ENCODE measurements at places on chromosomes 1 and 21.

DNA sequence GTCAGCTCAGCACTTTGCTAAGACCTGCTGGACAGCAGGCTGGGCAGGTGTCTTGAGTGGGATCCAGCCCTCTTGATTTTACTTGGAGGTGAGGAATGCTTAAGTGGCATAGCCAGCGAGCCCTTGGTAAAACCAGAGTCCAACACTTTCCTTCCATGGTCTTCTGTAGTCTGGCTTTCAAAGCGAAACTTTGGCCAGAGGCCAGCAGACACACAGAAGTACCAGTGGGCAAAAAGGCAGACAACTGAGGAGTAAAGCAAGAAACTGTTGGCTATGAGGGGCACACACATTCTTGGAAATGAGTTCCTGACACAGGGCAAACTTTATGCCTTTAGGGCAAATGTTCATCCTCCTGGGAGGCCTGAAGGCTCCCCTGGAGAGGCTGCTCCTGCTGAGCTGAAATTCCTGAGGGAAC lies 281.0 kb upstream of the POU3F1 start:
- DNase-seq, result no peak

DNA sequence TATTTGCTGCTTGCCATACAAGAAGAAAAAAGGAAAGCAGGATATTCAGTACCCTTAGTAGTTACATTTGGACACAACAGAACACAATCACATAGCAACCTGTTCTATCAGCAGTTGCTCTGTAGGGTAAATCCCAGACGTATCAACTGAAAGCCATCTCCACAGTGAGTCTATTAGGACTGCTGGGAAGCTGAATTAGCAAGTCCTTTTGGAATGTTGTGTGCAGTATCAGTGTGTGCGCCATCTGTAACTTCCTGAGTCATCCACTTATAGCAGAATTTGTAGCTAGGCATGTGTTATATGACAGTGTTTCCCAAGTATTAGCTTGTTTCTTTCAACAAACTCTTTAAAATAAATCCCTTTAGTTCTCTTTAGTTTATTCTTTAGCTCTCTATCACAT lies 21.3 kb downstream of the CCDC30 start:
- DNase-seq, result no peak

GRCh38 chr1:51583532-51583931 lies 33.4 kb upstream of the OSBPL9 start:
- DNase-seq, result no peak

GRCh38 chr1:83762039-83762365 lies 236.9 kb downstream of the TTLL7 start:
- DNase-seq, result no peak

- DNase-seq, result no peak
Measured at GRCh38 chr1:95252422-95252821, 18.4 kb downstream of the RWDD3 start.

DNA sequence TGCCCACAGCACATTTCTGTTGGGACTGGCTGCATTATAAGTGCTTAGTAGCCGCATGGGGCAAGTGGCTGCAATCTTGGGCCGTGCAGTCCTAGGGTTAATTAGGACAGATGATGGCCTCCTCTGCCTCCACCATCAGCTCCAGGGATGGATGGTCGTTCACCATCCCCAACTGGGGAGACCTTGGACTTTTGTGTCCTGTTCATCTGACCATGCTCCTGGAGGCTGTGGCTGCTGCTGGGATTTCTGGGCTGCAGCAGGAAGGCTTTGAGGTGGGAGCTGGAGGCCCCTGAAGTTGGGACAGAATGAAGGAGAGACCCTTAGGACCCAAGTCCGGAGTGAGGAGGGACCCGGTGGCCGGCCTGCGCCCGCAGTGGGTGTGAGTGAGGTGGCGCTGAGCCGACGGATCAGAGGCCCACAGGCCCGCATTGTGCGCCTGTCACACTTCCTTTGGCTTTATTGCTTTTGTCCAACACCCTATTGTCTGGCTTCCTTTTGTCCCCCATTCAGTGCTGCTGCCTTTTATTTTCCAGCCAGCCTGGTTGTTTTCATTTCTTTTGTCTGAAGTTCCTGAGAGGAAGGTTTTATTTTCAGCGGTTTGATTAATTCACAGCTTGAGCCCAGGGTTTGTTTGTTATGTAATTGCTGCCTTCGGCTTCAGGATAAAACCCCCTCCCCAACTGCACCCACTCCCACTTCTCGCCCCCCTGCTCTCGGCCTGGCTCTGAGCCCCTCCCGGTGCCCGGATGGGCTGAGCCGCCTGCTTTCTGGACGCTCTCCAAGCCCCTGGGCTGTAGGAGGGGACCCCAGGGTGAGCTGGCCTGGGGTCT lies 35.6 kb downstream of the SOX13 start:
- DNase-seq, result no peak

- no peak for DNase-seq
Measured at GRCh38 chr1:94928293-94928939, 1.5 kb upstream of the CNN3 start.

GRCh38 chr1:151485685-151486255 lies 25.4 kb upstream of the CGN start:
- DNase-seq, result no peak

- DNase-seq, result no peak
Measured at GRCh38 chr1:93346421-93346993, 800 bp downstream of the DR1 start.

DNA sequence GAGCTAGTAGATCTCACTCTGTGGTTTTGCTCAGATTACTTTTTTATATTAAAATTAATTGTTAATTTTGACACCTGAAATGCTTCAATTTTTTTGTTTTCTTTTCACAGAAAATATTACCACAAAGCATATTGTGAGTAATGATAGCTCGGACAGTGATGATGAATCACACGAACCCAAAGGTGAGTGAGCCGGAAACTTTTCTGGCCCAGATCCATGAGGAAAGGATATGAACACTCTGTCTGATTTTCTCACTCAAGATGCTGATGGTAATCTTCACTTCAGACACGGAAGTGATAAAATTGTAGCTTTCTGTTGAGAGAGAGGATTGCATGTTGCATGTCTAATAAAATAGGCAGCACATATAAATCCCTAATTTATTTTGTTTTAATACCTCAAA lies 121.8 kb downstream of the PLA2G4A start:
- no peak for DNase-seq

- no peak for DNase-seq
Measured at GRCh38 chr1:91511386-91511785, 10.7 kb downstream of the CDC7 start.

DNA sequence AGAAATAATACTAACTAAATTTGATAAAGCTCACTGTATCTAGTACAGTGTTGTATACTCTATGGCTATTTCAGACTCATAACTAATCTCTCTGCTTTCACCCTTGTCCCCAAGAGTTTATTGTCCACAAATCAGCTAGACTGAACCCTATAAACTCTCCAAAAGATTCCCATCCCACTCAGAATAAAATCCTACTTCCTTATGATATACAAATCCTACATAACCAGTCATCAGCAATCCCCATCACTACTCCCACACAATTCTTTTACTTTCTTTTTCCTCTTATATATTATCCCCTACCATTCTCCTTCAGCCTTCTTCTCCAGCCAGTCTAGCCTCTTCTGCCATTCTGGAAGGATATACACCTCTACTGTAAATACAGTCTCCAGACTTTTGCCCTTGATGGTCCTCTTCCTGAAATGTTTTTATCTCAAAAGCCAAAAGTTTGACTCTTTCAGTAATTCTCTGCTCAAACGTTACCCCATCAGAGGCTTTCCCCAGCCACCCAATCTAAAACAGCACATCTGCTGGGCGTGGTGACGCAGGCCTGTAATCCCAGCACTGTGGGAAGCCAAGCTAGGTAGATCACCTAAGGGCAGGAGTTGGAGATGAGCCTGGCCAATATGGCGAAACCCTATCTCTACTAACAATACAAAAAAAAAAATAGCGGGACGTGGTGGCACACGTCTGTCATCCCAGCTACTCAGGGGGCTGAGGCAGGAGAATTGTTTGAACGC lies 41.6 kb downstream of the ABL2 start:
- DNase-seq, result no peak

DNA sequence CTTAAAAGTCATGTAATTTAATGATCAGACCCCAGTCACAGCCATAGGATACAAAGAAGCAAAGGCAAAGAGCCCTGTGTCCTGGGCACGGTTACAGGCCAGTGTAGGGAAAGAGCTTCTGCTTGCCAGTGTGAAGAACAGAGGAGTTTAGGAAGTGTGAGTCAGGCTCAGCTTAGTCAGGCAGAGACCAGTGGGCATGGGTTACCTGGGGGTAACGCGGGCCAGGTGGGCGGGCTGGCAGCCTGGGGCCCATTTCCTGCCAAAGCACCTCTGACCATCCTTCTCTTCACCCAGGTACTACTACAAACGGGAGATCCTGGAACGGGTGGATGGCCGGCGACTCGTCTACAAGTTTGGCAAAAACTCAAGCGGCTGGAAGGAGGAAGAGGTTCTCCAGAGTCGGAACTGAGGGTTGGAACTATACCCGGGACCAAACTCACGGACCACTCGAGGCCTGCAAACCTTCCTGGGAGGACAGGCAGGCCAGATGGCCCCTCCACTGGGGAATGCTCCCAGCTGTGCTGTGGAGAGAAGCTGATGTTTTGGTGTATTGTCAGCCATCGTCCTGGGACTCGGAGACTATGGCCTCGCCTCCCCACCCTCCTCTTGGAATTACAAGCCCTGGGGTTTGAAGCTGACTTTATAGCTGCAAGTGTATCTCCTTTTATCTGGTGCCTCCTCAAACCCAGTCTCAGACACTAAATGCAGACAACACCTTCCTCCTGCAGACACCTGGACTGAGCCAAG lies 4.7 kb downstream of the ELF3 start:
- DNase-seq, result no peak

DNA sequence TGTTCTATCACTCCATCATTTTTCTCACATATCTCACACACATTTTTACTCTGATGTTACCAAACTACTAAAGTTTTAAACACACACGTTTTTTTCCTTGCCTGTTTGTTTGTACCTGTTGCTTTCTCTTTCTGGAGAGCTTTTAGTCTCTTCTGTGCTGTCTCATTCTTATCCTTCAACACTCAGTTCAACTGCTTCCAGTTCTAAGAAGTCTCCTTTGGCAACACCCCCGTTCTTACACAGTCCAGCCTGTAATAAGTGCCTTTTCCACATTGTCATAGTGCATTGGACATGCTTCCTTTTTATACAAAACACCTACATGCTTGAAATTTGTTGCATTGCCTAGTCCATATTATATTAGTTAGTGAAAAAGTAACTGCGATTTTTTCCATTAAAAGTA lies 360.2 kb upstream of the BRINP3 start:
- DNase-seq, result no peak

DNA sequence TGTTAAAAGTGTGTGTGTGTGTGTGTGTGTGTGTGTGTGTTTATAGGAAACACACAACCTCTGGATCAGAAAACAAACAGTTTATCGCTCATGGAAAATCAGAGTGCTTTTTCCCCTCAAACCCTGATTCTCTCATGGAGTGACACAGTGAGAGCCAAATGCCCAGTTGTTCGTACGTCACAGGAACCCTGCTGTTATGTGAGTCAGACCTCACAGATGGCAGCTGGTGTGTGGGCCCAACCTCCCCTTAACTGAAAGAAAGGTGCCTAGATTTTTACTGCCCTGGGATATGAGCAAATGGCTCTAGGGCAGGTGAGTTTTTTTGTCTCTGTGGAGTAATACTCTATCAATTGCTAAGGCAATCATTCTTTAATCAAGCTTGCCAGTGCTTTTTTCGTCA lies 1788.1 kb downstream of the BRINP3 start:
- no peak for DNase-seq

GRCh38 chr21:29390778-29391177 lies 92.1 kb downstream of the BACH1 start:
- no peak for DNase-seq

- no peak for DNase-seq
Measured at GRCh38 chr1:24905979-24906720, 23.9 kb downstream of the RUNX3 start.

DNA sequence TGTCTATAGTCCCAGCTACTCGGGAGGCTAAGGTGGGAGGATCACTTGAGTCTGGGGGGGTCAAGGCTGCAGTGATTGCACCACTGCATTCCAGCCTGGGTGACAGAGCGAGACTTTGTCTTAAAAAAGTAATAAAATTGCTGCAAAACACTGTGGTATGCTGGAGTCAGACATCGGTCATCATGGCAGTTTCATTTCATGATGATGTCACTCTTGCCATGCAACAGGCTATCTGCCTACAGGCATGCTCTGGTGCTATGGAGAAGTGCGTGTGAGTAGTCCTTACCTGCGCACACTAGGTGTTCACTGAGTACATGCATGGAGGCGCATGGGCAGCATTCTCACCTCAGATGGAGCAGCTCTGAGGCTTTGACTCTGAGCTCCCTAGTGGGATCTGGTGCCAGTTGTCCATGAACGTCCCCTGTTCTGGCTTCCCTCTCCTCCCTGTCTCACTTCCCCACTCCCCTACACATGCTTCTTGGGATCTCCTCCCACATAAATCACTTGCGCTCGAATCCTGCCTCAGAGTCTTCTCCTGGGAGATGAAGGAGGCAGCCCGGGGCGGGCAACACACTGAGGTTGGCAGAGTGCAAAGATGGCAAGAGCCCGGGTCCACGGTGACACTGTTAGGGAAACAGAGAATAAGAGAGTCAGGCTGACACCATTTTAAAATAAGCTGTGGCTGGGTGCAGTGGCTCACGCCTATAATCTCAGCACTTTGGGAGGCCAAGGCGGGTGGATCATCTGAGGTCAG lies 10.4 kb upstream of the CELA3B start:
- DNase-seq, result no peak

DNA sequence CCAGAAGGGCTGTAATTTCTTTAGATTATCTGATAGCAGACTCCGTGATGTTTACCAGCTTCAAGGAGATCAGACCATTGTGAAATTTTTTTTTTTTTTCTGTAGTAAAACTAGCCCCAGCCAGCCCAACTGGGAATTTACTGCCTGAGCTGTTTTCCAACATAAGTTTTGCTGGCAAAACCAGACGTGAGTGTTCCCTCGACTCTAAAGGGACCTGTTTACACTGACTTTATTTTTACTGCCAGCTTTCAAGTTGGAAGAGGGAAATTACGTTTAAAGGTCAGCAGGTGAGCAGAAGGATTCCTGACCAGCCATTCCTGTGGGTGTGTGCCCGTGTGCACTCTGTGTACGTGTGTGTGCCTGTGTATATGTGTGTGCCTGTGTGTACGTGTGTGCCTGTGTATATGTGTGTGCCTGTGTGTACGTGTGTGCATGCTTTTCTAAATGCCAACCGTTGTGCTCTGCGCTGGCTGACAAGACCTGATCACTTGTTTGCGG lies 374 bp downstream of the MAB21L3 start:
- peak; percentile 26 for DNase-seq

DNA sequence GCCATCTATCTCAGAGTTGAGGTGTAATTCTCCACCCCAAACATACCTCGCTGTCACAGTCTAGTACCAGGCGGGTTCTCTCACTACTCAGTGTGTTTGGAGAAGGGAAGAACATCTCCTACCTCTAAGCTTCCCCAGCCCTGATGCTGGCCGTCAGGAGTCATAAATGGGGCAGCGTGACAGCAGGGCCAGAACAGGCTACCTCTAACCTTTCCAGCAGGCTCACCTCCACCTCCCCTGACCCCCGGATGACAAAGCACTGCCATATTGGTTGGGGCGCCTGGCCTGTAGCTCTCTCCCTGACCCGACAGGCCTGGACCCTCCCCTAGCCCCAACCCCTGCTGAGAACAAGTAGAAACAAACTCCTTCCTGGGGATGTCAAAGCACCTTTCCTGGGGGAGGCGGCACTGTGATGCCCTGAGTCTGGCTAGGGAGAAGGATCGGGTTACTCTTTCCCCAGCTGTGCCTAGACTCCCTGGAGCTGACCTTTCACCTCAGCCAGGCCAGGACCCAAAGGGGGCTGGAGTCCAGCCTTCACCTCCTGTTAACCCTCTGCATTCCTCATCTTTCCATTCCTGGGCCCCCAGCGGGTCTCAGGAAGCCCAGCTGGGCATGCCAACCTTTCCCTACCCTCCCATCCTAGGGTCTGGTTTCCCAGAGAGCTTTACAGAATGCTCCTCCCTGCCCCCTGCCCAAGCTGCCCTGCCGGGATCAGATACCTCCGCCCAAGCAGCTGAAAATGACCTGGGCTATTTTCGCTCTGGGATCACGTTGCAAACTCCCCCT lies 34.2 kb downstream of the AHDC1 start:
- DNase-seq, result no peak
